ENCODE measurements at places on chromosomes 4 and X. TPM values are rescaled to one million over a fixed set of nuclear protein-coding genes. Genes with fewer than 3 reads are reported as not detected.

Gene ARMCX1
- total RNA-seq, result 0.95 TPM

Gene SLC49A3
- 1.4 TPM for total RNA-seq

Gene GPR119
- total RNA-seq, result not detected

Gene MAOA
- 20.4 TPM for total RNA-seq

Gene NAP1L2
- total RNA-seq, result 4.4 TPM

Gene SMR3B
- total RNA-seq, result not detected

Gene NDNF
- total RNA-seq, result 0.13 TPM

Gene SOWAHB
- not detected for total RNA-seq

Gene TBC1D8B
- total RNA-seq, result 0.84 TPM

Gene SPANXA2
- not detected for total RNA-seq
